ENCODE measurements at places on chromosomes 2 and 18.

DNA sequence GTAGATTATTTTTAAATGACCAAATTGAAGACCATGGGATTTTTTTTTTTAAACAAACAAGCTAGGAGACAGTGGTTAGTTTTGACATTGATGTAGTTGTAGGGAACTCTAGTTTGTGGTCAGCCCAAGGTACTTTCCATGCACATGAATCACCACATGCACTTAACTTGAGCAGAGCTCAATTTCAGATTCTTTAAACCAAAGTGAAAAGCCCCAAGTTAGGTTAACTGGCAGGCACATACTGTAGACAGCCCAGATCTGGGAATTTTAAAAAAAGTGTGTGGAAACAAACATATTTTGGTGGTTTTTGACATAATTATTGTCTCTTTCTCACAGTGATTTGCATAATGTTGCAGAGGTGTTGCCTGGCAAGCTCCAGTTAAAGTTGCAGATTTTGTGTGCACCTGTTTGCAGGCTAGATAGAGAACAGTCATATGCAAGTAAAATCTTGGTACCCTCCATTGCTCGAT is 88.4 kb downstream of the BCL2L11 start:
- DNase-seq, result no peak

DNA sequence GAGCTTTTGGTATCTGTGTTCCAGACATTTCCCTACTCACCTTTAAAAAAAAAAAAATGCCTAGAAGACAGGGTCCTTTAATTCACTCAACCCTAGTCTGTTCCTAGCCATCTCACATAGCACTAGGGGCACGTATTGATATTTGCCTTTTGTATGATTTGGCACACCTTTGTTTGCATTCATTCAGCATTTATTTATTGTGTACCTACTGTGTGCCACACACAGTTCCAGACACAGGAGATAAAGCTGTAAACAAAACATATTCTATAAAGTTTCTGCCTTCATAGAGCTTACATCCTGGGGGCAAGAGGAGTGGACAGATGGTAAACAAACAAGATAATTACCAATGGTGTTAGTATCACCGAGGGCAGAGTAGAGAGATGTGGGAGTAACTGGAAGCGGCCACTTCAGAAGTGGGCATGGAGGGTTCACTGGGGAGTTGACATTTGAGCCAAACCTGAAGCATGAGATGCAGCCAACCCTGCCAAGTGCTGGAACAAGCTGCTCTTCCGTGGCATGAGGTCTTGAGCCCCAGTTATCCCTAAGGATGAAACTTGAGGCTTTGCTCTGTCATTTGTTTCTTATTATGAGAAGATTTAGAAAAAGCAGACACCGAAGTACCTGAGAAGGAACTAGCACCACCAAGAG is 18.2 kb downstream of the MAPRE2 start:
- DNase-seq, result no peak

- no peak for DNase-seq
Observed at GRCh38 chr2:64133354-64133753, 10.9 kb downstream of the PELI1 start.

DNA sequence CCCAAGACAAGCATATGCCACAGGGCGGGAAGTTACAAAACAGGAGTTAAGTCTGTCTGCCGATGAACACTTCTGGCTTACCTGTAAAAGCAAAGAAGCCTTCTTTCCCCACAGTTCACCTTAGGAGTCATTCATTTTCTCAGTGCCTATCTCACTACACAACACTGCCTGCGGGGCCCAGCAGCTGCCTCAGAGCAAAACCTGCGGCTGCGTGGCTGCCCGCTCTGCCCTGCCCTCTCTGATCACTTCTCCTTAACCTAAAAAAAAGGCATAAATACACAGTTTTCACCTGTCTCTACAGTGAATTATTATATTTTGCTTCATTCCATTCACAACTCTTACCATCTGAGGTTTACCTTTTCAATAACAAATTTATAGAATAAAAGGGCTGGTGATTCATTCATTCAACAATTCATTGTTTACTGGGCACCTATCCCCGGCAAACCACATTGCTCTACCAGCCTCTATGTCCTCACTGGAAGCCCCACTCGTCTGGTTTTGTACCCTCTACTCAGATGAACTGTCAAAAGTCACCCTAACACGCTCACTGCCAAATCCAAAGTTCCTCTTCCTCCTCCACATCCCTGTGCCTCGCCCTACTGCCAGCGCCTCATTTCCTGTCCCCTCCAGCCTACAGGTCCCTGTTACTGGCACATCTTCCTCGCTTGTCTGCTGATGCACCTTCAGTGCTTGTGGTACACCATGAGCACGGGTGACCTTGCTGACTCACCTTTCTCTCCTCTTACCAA is 31.4 kb downstream of the AFG3L2 start:
- DNase-seq, result no peak

DNA sequence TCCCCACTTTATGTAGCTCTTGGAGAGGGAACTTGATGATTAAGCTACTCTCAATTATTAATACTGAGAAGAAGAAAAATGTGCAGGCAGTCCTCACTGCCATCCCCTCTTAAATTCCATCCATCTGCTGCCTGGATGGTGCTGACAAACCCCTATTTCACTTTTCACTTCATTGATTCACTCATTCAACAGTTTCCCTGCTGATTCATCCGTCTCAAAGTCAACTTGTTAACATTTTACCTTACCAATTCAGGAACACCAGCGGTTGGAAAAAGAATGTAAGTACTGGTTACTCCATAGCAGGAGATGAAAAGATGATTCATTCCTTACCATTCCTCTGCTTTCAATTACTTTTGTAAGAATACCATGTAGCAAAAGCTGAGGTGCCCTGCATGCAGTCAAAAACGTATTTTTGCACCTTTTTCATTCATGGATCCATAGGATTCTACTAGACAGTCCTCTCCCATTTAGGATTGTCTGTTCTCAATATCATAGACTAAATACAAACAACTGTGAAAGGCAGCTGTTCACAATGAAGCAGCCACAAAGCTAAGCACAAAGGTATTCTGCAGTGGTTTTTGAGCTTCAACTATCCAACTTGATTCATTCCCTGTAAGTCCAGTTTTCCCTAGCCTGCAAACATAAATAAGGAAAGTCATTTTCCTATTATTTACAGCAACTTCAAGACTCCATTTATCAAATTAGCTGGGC is 262.0 kb downstream of the MREG start:
- no peak for DNase-seq

All from GM13976 (cell line).